GM06990 (cell line): ENCODE measurements at places on chromosomes 7 and 10.

DNA sequence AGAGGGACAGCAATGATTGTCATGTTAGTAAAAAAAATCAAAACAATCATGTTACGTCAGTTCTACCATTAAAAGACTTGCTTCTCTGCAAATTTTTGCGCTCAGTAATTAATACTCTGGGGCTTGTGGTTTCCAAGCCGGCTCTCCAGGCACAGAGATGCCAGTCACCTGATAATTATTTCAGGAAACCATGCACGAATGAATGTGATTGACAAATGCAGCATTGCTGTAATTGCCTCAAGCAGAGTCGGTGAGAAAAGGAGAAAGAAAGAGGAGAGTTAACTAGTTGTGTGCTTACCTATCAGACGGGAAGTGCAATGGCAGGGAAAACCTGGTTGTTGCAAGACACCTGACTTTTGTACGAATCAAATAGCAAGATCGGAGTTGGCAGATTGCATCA lies 609.8 kb upstream of the MKI67 start:
- DNase-seq, result no peak

GRCh38 chr7:30173058-30173897 lies 38.5 kb downstream of the MTURN start:
- DNase-seq, result no peak

DNA sequence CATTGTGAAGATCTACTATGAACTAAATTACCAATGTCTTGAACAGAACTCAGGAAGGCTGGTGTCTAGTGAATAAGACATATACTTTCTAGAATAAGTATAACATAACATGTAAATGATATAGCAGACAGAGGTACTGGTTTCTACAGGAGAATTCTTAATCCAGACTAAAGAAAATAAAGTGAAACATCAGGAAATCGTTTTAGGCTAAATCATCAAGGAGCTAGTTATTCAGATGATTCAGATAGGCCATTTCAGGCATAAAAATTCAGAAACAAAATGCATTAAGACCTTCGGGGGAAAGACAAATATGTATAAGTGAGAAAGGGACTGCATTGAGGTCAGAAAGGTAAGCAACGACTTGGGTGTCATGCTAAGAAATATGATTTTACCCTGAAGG lies 170.6 kb downstream of the LRRN3 start:
- DNase-seq, result no peak

DNA sequence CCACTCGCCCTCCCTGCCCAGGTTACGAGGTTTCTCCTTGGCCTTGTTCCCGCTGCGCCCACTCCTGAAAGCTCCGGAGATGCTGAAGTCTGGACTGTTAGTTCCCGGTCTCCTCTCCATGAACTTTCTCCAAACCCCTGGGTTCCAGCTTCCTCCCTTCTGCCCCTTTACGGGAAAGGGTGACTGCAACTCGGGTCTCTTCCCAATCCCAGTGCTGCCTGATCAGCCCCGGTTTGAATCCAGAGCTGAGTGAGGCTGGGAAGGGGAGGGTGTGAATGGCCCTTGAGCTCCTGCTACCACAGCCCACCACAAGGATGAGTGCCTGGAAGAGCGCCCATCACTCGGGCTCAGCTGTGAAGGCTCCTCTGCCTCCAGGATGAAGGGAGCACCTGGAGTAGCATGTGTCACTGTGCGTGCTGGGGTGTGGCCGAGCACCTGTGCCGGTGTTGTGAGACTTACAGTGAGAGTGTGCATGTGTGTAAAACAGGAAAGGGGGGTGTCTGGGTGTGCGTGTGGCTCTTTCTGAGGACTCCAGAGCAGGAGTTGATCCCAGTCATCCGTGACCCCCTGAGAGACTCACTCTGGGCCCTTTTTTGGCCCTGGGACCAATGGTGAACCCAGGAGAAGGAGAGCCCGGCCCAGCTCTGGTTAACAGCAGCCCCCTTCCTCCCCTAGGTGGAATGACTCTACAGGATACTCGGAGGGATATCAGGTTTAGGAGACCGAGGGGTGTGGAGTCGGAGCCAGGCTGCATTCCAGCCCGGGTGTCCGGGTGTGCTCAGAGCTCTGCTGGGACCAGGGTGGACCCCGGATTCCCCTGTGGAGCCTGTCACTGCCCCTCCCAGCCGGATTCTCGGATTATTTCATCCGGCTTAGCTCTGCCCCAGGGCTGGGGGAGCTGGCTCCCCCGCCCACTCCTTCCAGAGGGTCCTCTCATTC lies 1.1 kb upstream of the ZNF467 start:
- no peak for DNase-seq

DNA sequence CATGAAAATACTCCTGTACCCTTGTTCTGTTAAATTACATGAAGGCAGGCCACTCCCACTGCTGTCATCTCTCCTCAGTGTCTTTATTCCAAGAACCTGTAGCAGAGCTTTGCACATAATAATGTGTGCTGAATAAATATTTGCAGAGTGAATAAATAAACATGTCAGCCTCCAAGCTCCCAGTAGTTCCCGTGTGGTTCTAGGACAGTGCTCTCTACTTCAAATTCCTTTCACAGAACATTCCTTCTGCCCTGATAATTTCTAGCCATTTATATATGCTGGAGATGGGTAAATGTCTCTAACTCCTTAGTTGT lies 20.3 kb upstream of the HYAL4 start:
- DNase-seq, result no peak

DNA sequence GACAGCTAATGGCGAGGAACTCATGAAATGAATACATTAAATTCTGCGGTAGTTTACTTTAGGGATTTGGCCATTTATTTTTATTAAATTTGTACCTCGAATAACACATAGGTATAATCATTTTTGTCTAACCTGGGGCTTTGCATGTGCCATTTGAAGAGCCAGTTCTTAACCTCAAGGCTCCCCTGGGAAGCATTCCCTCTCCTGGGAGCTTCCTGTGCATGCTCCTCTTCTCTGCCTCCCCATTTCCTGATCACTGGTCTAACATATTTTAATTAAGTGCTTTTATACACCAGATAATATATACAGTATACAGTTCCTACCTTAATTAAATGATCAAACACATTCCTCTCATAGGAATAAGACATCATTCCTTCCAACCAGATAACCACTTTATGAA lies 183.9 kb upstream of the FZD1 start:
- DNase-seq, result no peak

GRCh38 chr10:73940634-73941221 lies 29.8 kb downstream of the PLAU start:
- DNase-seq, result peak; percentile 82

- DNase-seq, result no peak
These were observed 153.4 kb downstream of the BICC1 start for GRCh38 chr10:58666024-58666423.

DNA sequence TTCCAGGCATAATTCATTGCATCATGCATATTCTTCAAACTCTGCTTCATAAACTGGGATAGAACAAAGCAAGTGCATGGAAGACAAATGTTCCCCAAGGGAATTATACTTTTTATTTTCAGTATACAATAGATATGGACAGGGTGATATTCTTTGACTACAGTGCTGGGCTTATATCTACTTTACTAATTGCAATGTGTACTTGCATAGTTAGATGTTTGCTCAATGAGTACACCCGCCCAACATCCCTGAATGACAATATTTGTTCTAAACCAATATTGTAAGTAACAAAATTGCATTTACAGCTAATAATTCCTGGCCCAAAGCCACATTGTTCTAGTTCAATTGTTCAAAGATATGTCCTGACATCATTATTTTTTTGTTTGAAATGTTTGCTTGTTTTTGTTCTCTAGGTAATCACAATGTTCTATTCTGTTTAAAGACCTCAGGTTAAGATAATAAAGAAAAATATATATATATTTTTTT lies 171.4 kb downstream of the PTN start:
- DNase-seq, result no peak

DNA sequence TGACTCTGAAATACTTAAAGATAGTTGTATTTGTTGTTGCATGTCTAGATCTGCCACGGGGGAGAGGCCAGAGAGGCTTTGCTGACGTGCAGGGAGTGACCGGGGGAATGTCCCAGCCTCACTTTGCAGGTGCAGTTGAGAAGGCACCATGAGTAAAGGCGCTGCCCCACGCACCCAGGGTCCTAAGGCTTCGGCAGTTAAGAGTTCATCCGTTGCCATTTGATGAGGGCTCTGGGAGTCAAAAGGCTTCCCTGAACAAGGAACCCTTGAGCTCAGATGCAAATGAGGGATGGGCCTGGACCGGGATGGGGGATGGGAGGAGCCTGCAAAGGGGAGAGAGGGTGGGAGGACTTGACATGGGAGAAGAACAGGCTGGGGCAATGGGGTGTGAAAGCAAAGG lies 20.4 kb downstream of the PPP2R2D start:
- peak; percentile 30 for DNase-seq

GRCh38 chr7:102836191-102836919 lies 76.4 kb upstream of the LRRC17 start:
- no peak for DNase-seq

DNA sequence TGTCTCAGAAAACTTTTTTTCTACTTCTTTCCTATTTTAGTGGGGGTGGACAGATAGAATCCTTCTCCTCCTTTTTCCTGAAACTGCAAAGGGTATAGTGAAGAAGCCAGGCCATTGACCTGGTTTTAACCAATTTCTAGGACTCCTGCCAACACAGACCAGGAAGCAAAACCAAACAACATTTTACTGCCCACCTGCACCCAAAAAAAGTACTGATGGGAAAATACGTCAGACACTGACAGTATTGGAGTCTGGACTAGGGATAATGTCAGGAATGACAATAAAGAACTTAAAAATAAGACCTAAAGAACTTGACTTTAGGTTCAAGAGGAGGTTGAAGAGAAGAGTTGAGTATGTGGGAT lies 5.0 kb upstream of the STEAP4 start:
- DNase-seq, result no peak

DNA sequence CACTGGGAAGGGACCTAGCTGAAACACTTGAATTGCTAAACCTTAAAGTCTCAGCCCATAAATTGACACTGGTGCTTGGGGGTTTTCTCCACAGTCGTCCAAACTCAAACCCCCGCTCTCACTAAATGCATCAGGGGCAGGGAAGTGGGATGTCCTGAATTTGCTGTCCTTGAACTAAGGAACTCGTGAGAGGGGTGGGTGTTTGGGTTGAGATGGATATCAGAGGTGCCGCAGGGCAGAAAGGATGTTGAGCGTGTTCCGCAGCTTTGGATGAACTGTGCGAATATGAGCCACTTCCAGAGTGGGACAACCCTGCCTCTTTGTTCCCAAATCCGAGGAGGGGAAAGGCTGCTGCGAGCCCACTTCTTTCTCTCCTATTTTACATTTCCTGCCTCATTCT lies 90.3 kb upstream of the LYZL2 start:
- no peak for DNase-seq

GRCh38 chr7:118140468-118140867 lies 43.5 kb upstream of the LSM8 start:
- no peak for DNase-seq

DNA sequence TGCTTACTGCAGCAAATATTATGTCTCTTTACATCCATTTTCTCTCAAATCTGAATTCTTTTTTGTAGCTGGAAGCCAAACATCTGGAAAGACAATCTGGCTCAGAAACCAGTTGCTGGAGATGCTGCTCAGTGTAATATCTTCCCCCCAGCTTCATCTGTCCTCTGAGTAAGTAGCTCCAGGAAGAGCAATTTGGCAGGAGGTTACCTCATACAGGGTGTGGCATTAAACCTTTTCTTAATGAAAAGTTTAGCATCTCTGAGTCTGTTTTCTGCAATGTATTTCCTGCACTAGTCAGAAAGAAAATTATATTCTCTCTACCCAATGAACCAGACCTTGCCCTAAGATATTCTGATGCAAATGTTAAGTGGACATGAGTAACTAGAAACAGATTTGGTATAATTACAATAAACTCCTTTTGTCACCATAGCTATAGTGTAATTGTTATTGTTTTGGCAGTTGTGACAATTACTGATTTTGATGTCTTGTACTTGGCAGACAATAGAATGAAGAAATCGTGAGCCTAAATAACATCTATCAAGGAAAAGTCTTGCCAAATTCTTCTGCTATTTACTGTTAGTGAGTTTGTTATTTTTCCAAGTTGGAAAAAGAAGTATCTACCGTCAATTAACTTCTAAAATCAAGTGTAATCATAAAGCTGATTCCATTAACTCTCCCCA lies 123.3 kb downstream of the WDFY4 start:
- no peak for DNase-seq

DNA sequence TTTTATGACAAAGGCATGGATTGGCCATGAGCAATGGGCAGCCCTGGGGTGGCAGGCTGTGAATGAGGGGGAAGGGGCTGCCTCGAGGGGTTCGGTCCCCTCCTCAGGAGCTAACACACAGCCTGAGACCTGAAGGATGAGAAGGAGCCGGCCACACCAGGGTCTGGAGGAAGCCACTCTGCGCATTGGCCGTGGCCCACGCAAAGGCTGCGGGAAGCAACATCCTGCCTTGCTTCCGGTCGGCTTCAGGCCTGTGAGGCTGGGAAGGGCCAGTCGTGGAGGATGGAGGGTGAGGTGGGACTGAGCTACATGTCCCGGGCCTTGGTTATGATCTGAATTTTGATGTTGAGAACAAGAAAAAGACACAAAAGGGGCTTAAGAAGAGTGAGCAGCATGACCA lies 49.4 kb downstream of the RGS10 start:
- DNase-seq, result no peak

DNA sequence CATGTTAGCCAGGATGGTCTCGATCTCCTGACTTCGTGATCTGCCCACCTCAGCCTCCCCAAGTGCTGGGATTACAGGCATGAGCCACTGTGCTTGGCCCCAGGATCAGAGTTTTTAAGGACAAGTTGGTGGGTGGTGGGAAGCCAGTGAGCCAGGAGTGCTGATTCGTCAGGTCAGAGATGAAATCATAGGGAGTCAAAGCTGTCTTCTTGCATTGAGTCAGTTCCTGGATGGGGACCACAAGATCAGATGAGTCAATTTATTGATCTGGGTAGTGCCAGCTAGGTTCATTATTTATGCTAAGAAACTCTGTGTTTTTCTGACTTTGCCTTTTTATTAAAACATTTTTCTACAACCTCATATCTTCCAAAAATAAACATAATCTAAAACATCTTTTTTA lies 423.8 kb downstream of the ARL4A start:
- DNase-seq, result no peak

DNA sequence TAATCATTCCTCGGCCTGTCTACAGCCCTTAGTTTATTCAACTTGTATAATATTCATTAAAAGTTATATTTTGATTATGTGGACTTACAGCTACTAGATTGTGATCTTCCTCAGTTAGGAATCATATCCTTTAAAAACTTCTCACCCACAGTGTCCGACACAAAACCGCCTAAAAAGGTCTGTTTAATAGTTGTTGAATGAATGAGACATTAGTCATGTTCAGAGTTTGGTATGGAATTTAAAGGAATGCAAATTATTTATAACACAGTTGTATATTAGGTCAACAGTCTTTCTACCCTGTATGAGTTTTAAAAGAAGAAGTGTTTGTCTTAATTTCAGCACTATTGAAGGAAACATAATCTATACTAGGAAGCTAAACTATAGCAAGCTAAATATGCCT lies 390.0 kb downstream of the ARL4A start:
- no peak for DNase-seq

DNA sequence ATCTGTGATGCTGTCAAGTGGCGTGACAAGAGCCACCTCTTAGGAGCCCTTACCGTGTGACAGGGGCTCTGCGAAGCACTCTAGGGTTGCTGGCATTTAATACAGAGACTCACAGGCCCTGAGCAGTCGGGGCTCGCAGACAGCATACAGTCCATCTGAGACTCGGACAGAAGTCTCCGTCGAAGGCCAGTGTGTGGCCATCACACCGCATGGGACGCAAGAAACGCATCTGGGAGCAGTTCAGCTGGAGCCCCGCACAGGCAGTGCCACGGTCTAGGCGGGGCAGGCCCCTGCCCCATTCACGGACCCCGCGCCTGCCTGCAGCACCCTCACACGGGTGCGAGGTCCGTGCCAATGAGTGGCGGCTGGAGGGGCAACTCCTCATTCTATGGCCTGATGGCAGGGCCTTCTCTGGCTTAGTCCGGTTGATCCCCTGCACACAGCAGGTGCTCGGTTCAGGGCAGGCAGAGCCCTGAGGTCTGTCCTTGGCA lies 33.6 kb downstream of the IQCE start:
- no peak for DNase-seq
